ENCODE measurements at places on chromosomes 1 and 21.

GRCh38 chr1:9717193-9718005 is 65.9 kb downstream of the PIK3CD start:
- DNase-seq: peak; percentile 92

DNA sequence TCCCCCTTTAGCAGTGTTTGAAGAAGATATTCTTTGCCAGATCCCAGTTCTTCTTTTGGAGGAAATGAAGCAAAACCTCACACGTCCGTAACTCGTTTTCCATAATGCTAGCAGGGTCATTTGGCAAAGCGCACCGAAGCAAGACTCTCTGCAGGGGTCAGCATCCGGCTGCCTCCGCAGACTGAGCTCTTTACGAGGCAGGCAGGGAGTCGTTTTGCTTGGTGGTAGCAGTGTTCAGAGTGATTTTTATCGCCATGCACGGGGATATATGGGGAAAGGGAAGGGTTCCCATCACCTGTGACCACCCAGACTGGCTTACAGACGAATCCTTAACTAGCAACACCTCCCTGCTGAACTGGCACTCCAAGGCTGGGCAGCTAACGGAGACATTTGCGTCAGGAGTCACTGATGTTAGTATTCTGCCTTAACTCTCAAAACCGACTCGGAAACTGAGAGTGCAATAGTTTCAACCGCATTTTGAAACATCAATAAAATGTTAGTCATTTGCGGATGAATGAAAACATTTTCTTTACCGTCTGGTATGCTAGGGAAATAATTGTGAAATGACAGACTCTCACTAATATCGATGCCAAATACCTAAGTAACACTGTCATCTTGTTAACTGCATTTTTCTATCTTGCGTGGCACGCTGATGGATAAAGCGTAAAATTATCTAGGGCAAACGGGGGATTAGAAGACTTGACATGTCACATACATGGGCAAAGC is 2.2 kb upstream of the NEGR1 start:
- DNase-seq: no peak

- DNase-seq: no peak
Measured at GRCh38 chr1:24725209-24725651, 20.0 kb upstream of the CLIC4 start.

DNA sequence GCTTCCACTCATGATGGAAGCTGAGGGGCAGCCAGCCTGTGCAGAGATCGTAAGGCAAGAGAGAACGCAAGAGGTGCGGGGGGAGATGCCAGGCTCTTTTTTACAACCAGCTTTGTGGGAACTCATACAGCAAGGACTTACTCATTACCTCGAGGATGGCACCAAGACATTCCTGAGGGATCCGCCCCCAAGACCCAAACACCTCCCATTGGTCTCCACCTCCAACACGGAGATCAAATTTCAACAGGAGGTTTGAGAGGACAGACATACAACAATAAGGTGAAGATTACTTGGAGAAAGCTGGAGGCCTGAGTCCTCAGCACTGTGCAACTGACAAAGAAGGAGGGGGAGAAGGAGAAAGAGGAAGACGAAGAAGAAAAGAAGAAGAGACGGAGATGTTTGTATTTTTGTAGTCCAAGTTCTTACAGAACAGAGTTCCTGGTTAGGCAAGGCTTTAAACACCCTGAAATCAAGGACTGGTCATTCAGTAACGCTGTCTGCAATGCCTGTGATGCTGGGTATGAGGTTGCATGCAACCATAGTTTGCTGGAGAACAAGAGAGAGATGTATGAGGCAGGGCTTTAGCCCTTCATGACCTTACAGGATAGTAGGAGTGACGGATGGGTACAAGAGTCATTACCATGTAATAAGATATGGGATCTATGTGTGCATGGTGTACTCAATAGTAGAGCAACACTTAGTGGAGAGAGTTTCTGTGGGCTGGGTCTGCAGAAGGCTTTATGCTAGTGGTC is 19.7 kb upstream of the GALNT2 start:
- DNase-seq: no peak

DNA sequence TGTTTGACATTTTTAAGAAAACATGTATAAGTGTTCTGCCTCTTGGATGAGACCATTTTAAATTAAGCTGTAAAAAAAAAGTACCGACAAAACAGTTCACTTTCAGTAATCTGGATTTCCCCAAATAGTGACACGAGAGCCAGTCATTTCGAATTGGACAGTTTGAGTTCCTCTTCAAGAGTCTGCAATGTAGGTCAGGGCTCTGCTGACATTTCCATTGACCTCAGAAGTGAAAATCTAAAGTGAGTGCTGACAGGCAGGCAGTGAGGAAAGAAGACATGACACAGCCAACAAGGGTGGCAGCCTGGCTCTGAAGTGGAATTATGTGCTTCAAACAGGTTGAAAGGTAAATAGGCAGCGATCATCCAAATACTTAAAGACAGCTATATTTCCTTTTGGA is at the start of gene IL23R:
Gene IL23R (plus strand): TSS at position 259 of the 400 bp plus-strand sequence. CDS start 1,667 bp downstream, outside the sequence.
- DNase-seq: peak; percentile 52

- DNase-seq: no peak
Measured at GRCh38 chr1:110148961-110149360, 1.3 kb upstream of the SLC6A17 start.

GRCh38 chr1:205589046-205589445 is 42.8 kb downstream of the ELK4 start:
- DNase-seq: no peak

- no peak for DNase-seq
Measured at GRCh38 chr1:9877962-9878361, 32.1 kb downstream of the CTNNBIP1 start.

GRCh38 chr21:33663241-33663640 is 20.9 kb downstream of the ITSN1 start:
- no peak for DNase-seq

GRCh38 chr1:29876441-29876840 is 640.1 kb downstream of the PTPRU start:
- DNase-seq: no peak

DNA sequence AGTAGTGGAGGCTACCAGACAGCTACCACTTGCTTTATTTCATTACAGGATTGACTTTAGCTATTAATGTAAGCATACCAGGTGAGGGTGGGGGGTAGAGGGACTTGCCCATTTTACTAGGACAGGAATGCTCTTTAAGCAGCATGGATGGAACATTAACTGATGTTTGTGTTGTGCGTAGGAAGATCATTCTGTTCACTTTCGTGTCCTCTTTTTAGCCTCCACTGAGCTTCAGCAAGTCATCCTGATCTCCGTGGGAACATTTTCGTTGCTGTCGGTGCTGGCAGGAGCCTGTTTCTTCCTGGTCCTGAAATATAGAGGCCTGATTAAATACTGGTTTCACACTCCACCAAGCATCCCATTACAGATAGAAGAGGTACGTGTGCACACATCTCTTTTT is 29.3 kb downstream of the IFNGR2 start:
- no peak for DNase-seq

DNA sequence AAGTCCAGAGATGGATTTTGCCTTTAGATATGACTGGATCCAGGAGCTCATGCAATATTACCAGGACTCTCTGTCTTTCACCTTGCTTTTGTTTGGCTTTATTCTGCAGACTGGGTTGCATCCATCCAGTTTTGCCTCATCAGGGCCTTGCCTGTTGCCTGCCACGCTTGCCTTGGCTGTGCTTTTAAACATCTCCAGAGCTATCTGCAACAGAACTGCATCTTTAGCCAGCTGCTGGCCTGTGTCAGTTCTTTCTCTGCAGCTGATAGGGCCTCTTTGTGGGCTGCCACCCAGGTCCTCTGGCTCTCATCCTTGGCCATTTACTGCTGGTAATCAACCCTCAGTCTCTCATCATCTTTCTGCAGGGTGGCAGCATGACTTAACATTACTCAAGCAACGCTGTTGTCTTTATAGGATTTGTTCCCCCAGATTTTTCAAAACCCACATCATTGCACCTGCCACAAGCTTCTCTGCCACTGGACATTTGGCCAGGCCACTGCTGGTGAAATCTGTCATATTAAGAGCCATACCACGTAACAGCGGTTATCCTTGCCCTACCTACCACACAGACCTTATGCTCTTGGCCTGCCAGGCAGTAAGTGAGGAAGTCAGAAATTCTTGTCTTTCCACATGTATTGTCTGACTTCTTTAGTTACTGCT is 24.4 kb upstream of the HUNK start:
- no peak for DNase-seq

DNA sequence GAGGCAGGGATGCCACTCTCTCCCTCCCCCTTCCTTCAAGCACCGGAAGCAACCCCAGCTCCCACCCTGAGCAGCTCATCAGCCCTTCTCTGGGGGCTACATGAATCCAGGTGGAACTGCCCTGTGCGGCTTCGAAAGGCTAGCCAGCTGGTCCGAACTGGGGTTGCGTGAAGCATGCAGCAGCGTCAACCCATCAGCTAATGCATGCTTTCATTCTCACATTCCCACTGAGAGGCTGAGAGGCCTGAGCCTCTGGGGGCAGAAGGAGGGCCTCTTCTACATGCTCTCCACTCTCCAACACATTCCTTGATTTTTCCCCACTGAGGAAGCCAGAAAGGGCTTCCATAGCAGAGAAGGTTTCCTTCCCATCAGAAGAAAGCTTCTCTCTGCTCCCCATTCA is 5.6 kb downstream of the RXRG start:
- DNase-seq: no peak

DNA sequence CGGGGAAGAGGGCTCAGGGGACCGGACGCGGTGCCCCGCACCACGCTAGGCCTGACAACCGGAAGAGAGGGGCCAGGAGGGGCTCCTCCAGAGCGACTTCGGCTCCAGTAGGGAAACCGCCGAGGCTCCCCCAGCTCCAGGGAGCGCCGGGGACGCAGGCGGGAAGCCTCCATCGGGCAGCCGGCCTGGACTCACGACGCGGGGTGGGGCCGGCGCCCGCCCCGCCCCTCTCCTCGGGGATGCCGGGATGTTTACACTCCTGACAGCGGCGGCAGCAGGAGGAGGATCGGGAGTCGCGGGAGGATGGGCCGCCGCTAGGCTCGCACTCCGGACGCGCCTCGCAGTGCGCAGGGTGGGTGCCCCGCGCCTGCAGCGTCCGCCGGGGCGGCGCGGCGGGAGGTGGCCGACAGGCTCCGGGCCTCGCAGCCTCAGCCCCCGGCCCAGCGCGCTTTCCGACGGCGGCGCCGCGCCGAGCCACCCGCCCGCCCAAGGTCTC is at the start of gene NEK7:
Gene NEK7 (plus strand): TSS at position 254 of the 496 bp plus-strand sequence. CDS start 75,583 bp downstream, outside the sequence.
- peak; percentile 66 for DNase-seq

Data from CD4-positive, alpha-beta T cell treated with Interferon alpha-2 for 1 hour (primary cell).